Endothelial cell (in vitro differentiated cells): ENCODE measurements at places on chromosomes 11 and 22.

- no peak for DNase-seq
Observed at GRCh38 chr11:1820463-1821325, 14.1 kb upstream of the SYT8 start.

DNA sequence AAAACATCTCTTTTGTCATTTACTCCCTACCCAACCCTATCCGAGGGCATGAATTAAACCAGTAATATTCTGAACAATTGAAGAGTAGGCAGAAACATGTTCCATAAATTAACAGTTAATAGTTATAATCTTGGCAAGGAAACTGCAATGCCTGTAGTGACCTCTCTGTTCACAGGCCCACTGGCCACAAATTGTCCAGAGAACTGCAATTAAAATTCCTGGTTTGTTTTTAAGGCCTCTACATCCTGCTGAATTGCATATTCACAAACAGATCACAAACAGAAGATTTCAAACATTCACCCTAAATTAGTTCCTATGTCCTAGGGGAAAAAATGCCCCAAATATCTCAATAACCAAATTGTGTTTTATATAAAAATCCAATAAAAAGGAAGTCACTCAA is 143.2 kb upstream of the TRPC6 start:
- DNase-seq, result no peak

DNA sequence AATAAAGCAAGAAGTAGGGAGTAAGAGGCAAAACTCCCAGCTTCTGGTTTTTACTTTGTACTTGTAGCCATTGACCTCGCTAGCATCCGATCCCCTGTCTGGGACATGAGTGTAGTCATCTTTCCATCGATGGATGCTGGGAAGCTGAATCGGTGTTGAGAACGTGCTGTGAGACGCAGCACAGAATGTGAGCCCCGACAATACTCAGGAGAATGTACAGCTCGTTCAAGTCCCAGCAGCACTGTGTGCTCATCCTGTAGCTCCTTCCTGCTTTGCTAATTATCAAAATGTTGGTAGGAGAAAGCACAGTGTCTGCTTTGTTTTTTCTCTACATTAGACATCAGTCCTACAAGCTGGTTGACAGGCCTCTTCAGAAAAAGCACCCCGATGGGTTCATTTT is 56.6 kb downstream of the JAM3 start:
- no peak for DNase-seq

DNA sequence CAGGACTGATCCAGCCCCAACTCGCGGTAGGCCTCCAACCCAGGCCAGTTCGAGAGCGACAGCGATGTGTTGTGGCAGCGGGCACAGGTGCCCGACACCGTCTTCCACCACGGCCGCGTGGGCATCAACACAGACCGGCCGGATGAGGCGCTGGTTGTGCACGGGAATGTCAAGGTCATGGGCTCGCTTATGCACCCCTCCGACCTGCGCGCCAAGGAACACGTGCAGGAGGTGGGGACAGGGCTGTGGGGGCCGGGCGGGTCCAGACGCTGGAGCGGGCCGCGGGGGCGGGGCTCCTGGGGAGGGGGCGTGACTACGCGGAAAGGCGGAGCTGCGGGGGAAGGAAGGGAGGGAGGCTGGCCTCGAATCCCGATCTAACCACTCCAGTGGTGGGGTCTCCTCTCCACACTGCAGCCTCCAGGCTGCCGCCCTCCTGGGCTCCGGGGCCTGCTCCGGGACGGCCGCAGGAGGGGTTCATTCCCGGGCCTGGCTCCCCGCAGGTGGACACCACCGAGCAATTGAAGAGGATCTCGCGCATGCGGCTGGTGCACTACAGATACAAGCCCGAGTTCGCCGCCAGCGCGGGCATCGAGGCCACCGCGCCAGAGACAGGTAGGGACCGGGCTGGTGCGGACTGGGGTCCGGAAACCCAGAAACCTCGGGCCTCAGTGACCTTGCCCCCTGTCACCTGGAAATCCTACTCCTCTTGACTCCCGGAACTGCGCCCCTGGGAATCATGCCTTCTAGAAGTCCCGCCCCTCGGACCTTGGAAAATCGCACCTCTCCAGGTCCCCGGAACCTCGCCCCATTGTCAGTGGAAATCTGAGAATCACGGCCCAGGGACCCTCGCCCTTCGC is 14.9 kb downstream of the TMEM258 start:
- DNase-seq, result no peak

DNA sequence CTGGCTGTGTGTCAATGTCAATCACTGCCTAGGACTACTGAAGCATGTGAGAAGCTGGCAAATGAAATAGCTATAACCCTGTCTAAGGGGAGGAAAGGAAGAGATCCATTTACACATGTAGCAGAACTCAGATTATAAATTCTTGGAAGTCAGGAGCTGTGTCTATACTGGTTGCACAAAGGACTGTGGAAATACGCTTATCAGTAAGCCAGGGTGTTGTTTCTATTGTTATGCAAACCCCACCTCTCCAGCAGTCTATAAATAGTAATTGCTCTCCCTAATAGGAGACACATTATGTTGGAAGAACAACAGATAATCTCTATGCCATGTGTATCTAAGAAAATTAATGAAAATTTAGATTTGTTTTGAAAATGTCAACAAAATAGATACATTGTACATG is 693.4 kb upstream of the CCDC90B start:
- DNase-seq, result no peak

DNA sequence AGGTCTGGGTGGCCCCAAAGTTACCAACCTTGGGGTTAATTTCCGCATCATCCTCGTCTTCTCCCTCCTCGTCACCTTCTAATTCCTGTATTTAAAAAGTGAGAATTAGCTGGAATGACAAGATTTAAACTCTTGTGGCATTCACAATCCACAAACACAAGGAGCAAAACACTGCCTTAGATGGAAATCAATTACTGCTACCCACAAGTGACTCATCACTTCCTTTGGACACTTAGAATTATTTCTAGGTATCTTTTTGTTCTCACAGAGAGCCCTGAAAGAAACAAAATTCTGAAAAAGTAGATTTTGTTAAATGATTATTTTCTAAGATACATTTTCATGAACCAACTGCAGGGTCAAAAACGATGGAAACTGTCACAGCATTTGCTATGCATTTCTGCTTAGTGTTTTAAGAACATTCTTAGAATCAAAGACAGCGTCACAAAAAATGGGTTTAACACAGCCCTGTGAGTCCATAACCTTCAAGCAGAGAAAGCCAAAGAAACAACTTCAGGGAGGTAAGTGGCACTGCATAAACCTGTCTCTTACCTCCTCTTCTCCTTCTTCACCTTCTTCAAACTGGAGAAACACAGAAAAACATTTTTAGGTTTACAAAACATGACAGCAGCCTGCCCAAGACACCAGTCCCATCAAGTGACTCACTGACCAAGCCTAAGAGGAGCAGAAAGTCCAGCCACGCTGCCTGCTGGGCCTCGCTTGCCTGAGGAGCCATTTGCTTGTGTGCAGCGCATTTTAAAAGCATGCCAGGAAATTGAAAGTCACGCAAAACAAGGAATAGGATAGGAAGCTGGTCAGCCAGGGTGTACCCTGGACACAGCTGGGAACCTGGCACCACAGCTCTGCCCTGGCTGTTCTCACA is 22.3 kb upstream of the PHLDA2 start:
- DNase-seq, result no peak

DNA sequence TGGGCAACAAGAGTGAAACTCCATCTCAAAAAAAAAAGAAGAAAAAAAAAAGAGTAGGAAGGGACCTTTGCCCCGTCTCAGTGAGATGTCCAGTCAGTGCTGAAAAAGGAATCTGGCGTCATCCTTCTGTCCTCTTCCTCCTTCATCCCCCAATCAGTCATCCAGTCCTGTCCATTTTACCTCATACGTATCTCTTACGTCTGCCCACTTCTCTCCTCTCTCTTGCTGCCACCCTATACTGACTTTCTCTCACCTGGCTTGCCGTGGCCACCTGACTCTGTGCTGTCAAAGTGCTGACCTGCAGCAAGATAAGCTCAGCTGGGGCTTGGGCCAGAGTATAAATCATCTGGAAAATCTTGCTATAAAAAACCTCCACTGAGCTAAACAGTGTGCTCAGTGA is 13.6 kb downstream of the SEPTIN3 start:
- DNase-seq, result no peak

GRCh38 chr22:23060612-23061400 is 9.5 kb upstream of the GNAZ start:
- DNase-seq, result no peak

- DNase-seq, result no peak
Observed at GRCh38 chr11:119490253-119491006, 67.5 kb upstream of the THY1 start.

- DNase-seq, result no peak
Observed at GRCh38 chr11:72229336-72229924, 4.9 kb downstream of the INPPL1 start.

- DNase-seq, result peak; percentile 80
Observed at GRCh38 chr22:22195265-22196017, 49.1 kb upstream of the VPREB1 start.

DNA sequence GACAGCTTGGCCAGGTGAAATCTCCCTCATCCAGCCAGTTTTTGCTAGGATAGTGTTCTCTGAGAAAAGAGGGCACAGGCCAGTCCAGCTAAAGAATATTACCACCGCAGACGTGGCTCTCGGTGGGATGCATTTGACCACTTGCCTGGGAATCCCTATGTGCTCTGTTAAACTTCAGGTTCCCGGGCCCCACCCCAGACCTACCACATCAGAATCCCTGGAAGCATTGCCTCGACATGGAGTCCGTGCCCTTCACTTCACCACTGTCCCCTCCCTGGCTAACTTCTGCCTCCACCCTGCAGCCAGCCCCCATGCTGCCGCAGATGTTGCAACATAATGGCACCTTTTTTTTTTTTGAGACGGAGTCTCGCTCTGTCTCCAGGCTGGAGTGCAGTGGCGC is 56.9 kb upstream of the EMID1 start:
- DNase-seq, result no peak

GRCh38 chr11:1853376-1854131 is 670 bp downstream of the LSP1 start:
- DNase-seq, result no peak

GRCh38 chr22:44855855-44856254 is 103.5 kb downstream of the ARHGAP8 start:
- no peak for DNase-seq

- no peak for DNase-seq
Observed at GRCh38 chr11:118117790-118118601, 31.2 kb upstream of the SMIM35 start.

- no peak for DNase-seq
Observed at GRCh38 chr11:17767914-17768313, 33.3 kb downstream of the KCNC1 start.

DNA sequence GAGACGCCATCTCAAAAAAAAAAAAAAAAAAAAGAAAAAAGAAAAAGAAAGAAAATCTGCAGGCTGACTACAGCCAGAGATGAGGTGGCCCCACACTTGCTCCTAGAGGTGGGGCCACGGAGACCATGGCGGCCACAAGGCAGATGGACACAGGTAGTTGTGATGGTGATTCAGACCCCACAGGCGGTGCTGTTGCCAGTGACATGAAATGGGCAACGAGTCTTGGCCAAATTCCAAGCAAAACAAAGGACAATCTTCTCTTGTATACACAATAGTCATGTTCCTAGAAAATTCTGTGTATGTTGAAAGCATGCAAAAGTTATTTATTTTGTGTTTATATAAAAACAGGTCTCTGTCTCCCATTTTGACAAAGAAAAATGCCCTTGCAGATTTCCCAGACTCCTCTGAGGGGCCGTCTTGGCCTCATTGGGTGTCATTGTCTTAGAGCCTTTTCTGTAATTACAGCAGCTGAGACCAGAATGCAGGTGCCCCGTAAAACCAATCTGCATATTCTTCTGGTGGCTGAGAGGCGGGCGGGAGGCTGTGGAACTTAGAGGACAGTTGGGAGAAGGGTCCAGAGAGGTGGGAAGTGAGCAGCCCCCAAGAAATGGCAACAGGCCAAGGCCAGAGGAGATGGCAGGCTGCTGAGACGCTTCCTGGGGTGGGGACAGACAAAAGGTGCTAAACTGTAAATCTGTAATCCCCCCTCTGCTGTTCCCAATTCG is 22.5 kb upstream of the DAGLA start:
- DNase-seq, result no peak

DNA sequence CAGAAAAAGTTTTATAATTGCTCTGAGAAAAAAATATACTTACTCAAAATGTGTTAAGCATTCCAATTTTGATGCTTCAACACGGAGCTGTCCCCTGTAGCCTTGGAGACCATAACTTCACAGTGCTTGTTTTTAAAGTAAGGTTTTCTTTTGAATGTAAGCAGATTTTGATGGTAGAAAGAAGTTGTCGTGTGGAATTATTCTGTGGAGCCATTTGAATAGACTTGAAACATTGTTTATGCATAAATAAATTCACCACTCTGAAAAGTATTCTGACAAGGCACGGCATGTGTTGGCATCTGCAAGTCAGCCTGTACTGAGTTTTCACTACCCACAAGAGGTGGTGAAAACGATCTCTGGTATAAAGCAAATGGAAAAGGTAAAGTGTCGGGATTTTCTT is 115.5 kb downstream of the UVRAG start:
- DNase-seq, result no peak

DNA sequence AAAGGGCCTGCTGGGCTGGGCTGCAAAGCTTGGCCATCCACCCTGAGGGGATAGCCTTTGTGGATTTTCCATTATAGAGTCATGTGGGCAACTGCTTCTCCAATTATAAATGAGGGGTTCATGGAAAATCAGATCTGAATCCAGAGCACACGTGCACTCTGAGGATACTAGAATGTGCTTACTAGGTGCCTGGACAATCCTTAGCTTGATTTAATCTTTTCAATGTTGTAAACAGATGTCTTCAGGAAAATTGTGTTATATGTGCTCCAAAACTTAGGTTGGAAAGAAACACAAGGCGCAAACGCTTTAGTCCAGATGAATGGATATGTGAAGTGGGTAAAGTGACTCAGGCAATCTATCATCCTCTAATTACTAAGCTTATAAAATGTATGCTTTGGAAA is 92.0 kb downstream of the SLC17A6 start:
- no peak for DNase-seq

GRCh38 chr11:118339281-118339961 is 3.1 kb downstream of the CD3D start:
- no peak for DNase-seq

GRCh38 chr11:74636630-74637184 is 44.3 kb downstream of the POLD3 start:
- DNase-seq, result no peak

DNA sequence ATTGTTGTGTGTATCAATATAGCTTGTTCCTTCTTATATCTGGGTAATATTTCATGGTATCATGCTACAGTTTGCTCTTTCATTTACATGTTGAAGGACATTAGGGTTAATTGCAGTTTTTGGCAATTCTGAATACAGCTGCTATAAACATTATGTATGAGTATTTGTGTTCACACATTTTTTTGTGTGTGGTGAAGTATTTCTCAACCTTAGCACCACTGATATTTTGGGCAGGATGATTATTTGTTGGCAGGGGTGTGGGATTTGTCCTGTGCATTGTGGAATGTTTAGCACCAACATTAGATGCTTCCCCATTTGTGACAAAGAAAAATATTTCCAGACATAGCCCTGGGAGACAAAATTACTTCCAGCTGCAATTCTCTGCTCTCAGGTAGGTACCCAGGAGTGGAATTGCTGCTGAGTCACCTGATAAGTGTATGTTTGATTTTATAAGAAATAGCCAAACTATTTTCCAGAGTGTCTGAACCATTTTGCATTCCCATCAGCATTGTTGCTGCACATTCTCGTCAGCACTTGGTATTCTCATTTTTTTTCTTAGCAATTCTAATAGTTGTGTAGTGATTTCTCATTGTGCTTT is 128.2 kb downstream of the SNX19 start:
- no peak for DNase-seq
